Stimulated activated CD4-positive, alpha-beta T cell treated with anti-CD3 and anti-CD28 coated beads, TNF-alpha, amount 100 ng/mL, for 48 hours (primary cell): ENCODE measurements at places on chromosomes 13 and 19.

GRCh38 chr13:107835339-107836018 is 379.9 kb downstream of the LIG4 start:
- no peak for DNase-seq

- no peak for DNase-seq
These were observed 166.1 kb upstream of the MYO16 start for GRCh38 chr13:108463340-108463739.

- DNase-seq, result no peak
These were observed 82.6 kb downstream of the MAB21L1 start for GRCh38 chr13:35393886-35394285.

GRCh38 chr13:30110301-30111070 is 196.9 kb downstream of the KATNAL1 start:
- DNase-seq, result no peak
